ENCODE measurements at places on chromosomes 13 and 19.

DNA sequence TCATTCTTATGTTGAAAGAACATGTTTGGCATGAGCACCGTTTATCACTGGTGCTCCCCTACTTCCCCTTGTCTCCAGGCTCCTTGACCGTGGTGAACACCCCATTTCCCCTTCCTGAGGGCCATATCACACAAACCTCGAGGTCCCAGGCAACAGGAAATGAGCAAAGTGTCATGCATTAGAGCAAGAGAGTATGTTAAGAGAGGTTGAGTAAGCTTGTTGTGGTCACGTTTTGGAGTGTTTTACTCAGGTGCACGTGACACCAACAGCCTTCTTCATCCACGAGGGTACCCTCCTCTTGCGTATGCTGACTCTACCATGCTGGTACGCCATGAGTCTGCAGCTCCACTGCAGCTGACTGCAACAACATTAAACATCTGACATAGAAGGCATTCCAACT lies 482.2 kb upstream of the NBEA start:
- no peak for DNase-seq

GRCh38 chr13:25692099-25692498 lies 320.3 kb downstream of the ATP8A2 start:
- no peak for DNase-seq

DNA sequence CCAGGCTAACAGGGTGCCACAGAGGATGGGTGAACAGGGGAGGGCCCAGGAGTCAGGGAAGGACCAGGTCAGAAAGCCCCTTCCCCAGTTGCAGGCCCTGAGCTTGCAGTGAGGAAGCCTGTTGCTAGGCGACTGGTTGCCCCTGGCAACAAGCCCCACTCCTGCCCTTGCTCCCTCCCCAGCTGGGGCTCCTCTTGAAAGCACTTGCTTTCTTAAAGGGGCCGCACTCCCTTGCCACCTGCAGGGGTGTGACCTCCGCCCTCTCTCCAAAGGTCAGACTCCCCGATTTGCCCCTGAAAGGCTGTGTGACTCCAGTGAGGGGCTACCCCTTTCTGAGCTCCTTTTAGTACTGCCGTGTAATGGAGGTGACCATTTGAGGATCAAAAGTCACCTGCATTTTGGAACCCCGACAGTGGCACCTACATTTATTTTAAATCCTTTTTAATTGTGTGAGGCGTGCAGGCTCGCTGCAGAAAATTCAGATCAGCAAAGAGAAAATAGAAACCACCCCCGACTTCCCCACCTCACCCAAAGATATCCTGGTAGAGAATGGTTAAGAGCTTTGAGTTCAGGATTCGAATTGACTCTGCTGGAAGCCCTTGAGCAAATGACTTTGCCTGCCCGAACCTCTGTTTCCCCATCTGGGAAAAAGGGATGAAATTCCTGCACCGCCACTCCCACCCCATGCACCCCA lies 4.8 kb downstream of the FCHO1 start:
- peak; percentile 25 for DNase-seq

DNA sequence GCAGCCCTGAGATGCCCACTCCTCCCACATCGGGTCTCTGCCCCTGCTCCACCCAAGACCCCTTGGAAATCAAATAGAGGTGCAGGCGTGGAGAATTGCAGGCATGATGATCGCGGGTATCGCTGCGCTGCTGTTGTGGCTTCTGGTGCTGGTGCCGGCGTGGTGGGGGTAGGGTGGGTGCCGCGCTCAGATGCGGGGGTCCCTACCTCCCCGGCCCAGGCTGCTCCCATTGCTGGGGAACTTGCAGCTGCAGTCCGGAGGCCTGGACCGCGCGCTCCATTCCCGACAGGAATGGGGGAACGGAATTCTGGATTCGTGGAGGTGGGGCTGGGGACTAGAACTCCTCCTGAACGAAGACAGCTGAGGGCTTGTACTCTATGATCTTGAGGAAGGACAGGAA lies 20.4 kb downstream of the CYP2F1 start:
- no peak for DNase-seq

DNA sequence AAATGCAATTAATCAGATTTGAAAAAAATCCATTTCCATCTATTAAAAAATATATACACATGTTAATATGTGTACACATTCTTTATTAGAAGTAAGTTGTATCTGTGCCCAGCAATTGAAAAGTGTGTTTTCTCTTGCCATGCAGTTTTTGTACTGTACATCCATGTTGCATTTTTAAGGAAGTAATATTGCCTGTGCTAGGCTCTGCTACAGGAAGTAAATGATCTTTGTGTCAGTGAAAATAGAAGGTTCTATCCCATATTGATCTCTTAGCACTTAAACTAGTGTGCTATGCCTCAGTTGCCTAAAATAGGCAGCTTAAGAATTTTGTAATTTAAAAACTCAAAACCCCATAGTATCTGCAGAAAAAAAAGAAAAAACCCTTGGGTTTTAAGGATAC lies 122.5 kb downstream of the CDK8 start:
- no peak for DNase-seq

DNA sequence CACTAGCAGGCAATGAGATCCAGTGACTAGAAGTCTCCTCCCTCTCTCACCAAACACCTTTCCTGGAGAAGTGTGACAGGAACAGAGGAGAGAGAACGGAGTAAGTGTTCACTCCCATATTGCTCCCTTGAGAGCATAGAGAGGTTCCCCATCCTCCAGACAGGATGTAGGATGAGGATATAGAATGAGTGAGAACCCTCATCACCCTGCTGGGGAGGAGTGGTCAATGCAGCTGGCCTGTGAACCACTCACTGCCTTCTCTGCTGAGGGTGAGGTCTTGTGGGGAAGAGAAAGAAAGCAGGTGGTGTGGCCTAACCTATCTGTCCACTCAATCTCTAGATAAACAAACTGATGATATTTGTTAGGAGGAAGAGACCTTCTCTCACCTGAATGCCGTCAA lies 386.6 kb downstream of the PCDH20 start:
- DNase-seq, result no peak

DNA sequence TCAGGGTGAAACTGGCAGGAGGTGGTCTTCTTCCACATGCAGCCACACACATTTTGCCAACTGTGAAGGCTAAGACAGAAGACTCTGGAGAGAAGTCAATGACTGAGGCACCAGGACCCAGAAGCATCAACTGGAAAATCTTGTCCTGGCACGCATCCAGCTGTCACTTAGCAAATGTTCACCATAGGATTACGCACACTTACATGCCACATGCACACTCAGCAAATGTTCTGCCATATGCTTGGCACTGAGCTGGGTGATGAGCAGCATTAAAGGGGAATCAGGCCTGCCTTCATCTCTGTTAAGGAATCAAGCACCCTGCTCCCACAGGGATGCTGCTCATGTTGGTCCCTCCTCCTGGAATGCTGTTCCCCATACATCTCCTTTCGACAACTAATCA lies 5.1 kb downstream of the ZNF599 start:
- DNase-seq, result no peak

- DNase-seq, result no peak
Measured at GRCh38 chr13:43657485-43657884, 129.3 kb downstream of the ENOX1 start.

- DNase-seq, result peak; percentile 25
Measured at GRCh38 chr19:43534816-43535761, 2.1 kb downstream of the ZNF575 start.

DNA sequence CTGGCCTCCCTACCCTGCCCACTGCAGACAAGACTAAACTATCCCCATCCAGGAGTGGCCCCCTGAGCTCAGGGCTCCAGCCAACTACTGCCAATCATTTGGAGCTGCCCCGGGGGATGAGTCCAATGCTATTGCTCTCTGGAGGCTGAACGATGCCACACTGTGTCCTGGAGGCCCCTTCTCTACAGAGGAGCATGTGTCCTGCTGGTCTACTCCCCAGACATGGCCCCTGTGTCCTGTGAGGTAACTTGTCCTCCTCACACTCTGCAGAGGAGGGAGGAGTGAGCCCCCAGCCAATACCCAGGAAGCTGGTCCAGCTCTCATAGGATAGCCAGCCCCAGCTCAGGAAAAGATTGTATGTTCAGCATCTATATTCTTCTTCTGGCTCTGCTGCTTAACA lies 159.1 kb upstream of the GPR12 start:
- DNase-seq, result no peak

DNA sequence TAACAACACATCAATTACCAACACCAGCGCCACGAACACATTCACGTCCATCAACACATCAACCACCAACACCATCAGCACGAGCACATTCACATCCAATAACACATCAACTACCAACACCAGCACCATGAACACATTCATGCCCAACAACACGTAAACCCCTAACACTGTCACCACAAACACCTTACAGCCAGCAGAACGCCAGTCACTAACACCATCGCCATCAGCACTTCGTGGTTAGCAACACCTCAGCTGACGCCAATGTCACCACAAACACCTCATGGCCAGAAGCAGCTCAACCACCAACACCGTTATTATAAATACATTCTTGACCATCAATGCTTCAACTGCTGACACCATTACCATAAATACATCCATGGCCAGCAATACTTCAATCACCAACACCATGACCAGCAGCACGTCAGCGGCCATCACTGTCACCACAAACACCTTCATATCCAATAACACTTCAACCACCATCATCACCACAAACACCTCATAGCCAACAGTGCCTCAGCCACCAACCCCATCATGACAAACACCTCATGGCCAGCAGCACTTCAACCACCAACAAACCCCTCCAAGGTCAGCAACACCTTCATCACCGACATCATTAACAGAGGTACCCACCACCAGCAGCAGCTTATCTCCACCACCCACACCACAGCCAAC lies 9.4 kb downstream of the FCER2 start:
- peak; percentile 18 for DNase-seq

GRCh38 chr19:21848706-21849105 lies 12.7 kb upstream of the ZNF43 start:
- DNase-seq, result no peak

DNA sequence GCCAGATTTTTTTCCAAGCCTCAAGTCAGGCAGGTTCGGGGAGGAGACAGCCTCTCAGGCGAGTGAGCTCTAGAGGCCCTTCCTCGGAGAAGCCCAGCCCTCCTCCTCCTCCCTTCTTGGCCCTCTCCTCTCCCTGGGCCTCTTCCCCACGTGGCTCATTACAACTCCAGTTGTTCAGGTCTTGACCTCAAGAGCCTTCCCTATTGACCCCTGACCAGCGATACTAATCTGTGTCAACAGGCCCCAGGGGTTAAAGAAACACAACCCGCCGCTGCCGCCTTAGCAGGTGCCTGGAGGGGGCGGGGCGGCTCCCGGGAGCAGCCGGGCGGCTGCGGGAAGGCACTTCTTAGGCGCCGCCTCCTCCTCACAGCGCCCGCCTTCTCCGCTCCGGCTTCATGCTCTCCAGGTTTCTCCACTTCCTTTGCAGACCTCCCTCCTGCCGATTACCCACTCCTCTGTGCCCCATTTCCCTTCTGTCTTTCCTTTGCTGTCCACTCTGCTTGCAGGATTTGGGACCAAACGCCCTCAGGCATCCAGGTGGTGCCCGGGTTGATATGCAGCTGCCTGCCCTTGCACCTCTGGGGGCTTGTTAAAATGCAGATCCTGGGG lies 51.0 kb downstream of the LYL1 start:
- DNase-seq, result peak; percentile 19

- no peak for DNase-seq
Measured at GRCh38 chr13:39783051-39783450, 127.6 kb downstream of the COG6 start.

DNA sequence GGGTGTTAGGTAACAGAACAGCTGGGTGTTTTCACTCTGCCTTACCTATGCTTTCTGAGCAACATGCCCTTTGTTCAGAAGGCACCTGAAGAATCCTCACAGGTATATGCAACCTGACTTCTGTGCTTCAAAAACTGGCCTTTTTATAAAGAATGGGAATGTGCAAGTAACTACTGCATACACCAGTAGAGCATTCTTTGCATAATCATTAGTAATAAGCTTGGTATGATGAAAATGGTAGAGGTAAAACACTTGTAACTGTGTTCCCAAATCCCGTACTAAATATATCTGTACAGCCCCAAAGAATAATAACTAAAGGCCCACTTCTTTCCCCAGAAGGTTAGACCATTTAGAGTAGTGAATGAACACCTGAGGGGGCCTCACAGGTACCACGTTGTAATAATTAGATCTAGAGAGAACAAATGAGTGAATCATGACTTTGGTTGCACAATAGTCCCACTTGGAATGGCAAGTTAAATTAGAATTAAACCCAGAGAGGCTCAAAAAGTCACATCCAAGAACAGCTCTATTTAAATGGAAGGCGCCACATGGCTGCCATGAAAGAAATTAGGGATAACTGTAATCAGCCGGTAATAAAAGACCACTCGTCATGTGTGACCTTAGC lies 413.9 kb downstream of the KLF12 start:
- DNase-seq, result no peak

- no peak for DNase-seq
Measured at GRCh38 chr13:79901336-79901735, 420.4 kb downstream of the NDFIP2 start.

DNA sequence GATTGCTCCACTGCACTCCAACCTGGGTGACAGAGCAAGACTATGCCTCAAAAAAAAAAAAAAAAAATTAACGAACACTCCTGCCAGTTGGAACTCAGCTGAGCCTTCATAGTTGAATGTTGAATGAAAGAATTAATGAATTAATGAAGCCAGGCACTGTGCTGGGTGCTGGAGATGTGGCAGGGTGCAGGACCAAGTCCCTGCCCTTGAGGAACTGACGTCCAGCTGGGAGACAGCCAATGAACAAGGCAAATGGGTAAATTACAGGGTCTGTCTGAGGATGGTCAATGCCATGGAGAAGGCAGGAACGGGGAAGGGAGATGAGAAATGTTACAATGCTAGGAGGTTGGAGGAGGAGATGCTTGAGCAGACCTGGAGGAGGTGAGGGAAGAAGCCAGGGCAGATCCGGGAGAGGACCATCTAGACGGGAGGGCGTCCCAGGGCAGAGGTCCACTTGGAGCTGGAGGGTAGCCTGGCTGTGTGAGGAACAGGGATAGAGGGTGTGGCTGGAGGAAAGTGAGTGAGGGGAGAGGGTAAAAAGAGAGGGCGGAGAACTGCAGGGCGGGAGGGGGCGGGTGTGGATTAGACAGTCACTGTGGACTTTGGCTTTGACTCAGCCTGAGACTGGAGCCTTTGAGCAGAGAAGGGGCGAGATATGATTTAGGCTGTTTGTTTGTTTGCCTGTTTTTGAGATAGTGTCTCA lies 16.8 kb upstream of the IGSF23 start:
- DNase-seq, result no peak

- DNase-seq, result no peak
Measured at GRCh38 chr19:45764475-45764874, 4.6 kb downstream of the SIX5 start.

DNA sequence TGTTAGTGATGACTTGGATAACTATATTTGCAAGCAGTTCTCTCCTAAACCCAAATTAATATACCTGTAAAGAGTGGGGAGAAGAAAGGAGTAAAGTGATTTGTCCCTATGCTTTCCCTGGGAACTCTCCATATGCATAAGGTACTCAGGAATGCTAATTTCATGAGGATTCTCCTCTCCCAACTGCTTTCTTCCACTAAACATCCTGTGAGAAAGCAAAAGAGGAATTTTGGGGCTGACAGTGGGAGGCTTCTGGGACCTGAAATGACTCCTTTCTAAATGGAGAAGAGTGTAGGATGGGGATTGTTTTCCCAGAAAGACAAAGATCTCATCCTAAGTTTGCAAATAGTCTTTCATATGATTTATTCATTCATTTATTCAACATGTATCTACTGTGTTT lies 250.5 kb downstream of the TDRD3 start:
- no peak for DNase-seq

GRCh38 chr19:15443838-15444237 lies 5.9 kb downstream of the WIZ start:
- no peak for DNase-seq
